HT-29 (cell line): ENCODE measurements at places on chromosomes 6 and 20.

- DNase-seq: no peak
Measured at GRCh38 chr6:36685166-36685924, 6.8 kb downstream of the CDKN1A start.

- DNase-seq: no peak
Measured at GRCh38 chr20:17460119-17460518, 71.1 kb downstream of the BFSP1 start.

DNA sequence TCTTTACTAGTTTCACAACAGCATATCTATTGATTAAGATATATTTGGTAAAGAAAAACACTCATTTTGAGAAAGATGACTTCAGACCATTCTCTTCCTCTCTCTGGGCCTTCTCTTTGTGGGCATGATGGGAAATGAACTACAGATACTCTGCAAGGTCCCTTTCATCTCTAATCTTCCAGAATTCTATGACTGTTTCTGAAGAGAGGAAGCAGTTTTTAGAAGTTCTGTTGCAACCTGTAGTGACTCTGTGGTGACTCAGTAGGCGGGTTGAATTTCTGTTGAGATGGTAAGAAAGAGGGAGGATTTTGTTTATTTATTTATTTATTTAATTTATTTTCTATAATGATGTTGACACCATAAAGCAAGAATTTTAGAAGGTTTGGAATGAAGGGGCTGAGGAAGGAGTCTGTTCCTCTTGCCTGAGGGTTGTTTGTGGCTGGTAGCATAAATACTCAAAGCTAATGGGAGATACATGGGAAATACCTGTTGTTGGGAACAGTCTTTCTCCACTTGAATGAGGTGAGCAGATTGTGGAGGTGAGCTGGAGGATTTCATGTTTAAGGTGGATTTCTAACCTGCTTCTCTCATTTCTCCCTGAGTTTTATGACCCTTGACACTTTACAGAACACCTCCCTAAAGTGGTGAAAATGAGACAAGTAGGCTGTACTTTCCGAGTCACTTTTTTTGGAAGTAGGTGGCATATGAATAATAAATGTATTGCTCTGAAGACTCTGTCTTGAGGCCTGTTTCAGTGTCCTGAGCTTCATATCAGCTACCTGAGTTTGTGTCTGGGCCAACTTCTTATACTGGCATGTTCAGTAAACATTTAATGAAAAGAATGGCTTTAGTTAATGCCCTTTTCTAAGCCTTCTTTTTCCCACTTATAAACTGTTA, 15.0 kb downstream of the ACSS2 start:
- DNase-seq: no peak

DNA sequence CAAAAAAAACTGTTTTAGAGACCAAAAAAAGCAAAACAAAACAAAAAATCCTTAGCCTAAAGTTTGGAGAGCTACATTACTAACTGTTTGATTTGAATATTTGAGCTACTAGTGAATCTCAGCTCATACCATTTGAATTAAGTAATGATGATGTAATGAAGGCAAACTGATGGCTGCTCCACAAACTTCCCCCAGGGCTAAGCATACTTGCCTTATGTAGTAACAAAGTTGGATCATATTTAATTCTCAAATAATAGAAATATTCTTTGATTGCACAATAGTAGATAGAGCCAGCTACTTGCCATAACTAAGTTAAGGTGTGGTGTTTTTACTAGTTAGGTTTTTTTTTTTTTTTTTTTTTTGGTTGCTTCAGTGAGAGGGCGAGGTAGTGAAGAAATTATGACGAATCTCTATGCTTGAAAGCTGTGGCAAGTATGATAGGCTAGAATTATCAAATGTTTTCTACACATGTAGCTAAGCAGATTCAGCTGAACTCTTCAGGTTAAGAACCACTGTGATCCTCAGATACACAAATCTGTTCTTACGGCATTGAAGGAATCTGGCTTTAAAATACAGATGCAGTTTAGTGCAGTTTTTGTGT, 2.9 kb downstream of the RAB32 start:
- no peak for DNase-seq

DNA sequence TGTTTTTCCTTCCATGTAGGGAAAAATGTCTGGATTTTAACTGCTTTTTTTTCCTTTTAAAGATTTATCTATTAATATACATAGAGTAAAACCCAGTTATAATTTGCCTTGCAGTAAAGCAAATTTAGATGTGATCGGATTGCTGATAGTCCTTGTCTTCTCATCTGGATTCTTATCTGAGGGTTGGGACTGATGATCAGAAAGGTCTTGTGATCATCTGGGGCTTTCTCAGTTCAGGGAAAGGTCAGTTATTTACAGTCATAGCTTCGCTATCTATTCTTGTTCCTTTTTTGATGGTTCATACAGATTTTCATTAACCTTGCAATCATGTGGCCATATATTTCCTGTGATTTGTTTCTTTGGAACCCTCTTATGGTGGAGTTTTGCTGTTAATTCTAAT, 63.8 kb upstream of the CLDN20 start:
- no peak for DNase-seq

- no peak for DNase-seq
Measured at GRCh38 chr6:29590218-29590808, 5.4 kb downstream of the OR2H2 start.

- DNase-seq: no peak
Measured at GRCh38 chr20:43988451-43988850, 73.8 kb downstream of the TOX2 start.

- peak; percentile 44 for DNase-seq
Measured at GRCh38 chr20:840858-841567, 7.5 kb downstream of the FAM110A start.

- peak; percentile 96 for DNase-seq
Measured at GRCh38 chr6:47135772-47136171, 93.6 kb upstream of the ADGRF1 start.

DNA sequence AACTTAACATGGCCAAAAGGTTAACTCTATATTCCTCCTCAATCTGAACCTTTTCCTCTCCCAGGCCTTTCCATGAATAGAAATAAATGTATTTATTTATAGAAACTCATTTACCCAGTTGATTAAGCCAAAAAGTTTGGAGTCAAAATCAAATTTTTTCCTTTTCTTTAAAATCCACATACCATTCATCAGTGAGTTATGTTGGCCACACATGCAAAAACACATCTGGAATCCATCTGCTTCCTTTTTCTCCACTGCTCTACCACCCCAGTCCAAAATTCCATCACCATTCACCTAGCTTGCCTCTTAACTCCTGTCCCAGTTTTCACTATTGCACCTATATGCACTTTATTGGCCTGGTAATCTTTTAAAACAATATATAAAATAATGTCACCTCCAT, 62.4 kb upstream of the TMEM200A start:
- DNase-seq: no peak

DNA sequence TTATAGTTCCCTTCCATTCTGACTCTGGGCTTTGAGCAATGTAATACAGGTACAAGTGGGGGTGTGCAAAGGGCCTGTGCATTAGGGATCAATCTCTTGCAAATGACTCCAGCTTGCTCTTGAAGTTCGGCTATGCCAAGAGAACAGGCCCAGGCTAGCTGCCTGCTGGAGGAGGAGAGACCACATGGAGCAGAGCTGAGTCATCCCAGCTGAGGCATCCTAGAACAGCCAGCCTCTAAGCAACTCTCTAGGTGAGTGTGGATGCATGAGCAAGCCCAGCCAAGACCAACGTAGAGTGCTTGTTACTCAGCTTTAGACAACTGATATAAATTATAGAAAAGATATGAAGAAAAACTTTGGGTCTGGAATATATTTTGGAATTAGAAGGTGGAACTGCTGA, 47.6 kb upstream of the RBM24 start:
- no peak for DNase-seq

GRCh38 chr6:107736713-107737396, 87.3 kb downstream of the SCML4 start:
- DNase-seq: no peak

GRCh38 chr6:156387472-156387871, 389.7 kb upstream of the ARID1B start:
- no peak for DNase-seq

DNA sequence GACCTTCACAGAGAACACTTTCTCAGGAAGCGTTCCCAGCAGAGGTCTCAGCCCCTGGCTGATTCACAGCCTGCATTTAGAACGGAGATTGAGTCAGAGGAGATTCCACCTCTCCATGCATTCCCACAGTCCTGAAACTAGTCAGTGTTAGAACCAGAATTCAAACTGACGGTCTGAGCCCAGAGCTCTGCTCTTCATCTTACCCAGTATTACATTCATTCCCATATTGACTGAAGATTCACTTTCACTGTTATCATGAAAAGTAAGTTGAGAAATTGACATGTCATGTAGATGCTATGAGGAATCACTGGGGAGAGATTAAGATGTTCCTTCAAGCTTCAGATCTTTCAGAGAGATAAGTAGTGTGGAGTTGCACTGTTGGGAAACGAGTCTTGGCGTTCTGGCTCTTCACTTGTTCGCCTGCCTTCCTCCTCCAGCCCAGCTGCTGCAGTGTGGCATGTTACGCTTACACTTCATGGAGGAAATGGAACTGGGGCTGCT, 28.3 kb downstream of the MAS1 start:
- no peak for DNase-seq

DNA sequence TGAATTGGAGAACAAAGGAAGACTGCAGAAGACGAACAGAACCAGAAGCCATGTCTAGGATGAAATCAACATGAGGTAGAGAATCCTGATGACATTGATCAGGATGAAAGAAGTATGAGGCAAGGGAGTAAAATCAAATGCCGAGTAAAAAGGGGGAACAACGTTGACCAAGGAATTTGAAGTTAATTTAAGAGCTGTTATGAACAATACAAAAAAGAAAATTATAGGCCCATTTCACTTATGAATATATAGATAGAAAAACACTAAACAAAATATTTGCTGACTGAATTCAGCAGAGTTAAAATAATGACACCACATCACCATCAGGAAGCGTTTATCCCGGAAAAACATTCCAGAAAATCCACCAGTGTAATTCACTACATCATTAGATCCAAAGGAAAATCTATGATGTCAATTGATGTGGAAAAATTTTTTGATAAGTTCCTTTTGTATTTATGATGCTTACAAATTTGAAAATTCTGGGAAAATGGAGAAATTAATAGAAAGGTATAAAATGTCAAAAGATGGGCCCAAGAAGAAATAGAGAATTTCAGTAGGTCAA, 8.1 kb upstream of the CCN5 start:
- no peak for DNase-seq

GRCh38 chr6:42428326-42429041, 23.2 kb downstream of the TRERF1 start:
- peak; percentile 16 for DNase-seq

DNA sequence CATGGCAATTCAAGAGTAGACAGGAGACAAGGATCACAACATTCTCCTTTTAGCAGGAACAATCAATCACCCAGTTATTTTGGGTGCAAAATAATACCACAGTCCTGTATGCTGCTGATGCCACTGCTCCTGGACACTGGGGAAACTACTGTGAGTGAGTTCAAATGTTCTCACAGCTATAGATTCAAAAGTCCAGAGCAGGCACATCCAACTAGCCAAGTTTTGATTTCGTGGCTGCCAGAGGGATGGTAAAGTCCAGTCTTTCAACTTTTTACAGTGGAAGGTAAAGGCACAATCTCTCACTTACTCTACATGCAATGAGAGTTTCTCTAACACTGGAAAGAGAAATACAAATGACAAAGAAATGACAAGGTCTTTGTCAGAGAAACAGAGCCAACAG, 26.9 kb upstream of the TSHZ2 start:
- no peak for DNase-seq

GRCh38 chr20:20331817-20332216, 36.1 kb upstream of the INSM1 start:
- DNase-seq: no peak

GRCh38 chr6:86357877-86358276, 579.5 kb upstream of the HTR1E start:
- peak; percentile 4 for DNase-seq

DNA sequence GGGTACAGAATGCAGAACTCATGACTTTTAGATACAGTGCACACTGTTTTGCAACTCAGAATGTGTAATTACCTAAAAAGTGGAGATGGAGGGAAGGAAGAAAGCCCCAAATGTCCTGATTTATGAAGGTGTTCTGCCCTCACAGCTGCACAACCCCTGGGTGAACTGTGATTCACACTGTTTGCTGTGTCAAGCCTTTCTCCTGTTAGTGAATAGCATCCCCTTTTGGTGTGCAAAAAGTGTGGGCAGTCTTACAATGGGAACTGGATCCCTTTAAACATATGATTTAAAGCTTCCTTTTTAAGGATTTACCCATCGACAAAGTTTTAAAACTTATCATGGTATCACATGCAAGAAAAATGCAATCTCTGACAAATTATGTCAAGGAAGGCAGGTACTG, 633.4 kb upstream of the EPHA7 start:
- DNase-seq: peak; percentile 39

- DNase-seq: no peak
Measured at GRCh38 chr6:109304284-109305015, 77.8 kb downstream of the CD164 start.

DNA sequence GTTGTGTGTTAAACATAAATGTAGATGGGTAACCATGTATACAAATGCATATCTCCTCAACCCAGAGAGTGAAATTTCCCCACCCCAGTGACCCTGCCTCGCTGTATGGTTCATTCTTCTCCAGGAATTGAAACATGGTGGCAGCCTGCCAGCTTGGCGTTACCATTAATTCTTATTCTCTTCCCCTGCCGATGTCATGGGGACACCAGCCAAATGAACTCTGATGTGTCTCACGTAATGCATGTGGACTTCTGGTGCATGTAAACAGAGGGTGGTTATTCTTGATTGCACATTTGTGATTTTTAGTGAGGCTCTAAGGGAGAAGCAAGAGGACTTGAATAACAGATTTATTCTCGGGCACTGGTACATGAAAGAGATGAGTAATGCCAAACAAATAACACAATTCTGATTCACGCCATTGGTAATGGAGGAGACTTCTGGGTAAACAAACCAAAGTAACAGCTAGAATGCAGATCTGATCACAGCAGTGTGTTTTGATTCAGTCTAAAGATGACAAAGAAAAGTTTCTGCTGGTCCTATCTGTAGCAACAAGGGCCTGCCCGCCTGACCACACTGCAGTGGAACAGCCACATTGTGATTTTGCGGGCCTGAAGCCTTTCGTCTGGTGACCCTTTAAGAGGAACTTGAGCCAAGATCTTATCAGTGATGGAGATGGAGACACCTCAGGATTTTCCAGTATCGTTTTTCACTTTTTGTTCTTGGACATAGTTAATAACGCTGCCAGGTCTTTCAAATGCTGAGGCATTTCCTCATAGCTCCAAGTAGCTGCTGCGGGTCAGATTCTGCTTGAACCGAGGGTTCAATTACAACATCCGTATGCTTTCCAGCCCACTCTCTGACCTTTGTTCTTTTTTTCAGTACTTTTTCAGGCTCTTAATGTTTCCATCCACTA, 171.8 kb upstream of the AKAP12 start:
- DNase-seq: peak; percentile 94

GRCh38 chr6:31186052-31186734, 15.7 kb upstream of the POU5F1 start:
- peak; percentile 70 for DNase-seq

GRCh38 chr6:68710916-68711315, 75.8 kb downstream of the ADGRB3 start:
- DNase-seq: no peak

GRCh38 chr6:17267566-17267965, 13.6 kb upstream of the RBM24 start:
- DNase-seq: no peak
